Stimulated activated CD4-positive, alpha-beta T cell treated with anti-CD3 and anti-CD28 coated beads, Interleukin-12 subunit alpha, Interleukin-12 subunit beta, amount 100 ng/mL, for 48 hours (primary cell): ENCODE measurements at places on chromosomes 5 and 9.

- DNase-seq = no peak
These were observed 149.2 kb upstream of the CYLC2 start for GRCh38 chr9:102845827-102846371.

DNA sequence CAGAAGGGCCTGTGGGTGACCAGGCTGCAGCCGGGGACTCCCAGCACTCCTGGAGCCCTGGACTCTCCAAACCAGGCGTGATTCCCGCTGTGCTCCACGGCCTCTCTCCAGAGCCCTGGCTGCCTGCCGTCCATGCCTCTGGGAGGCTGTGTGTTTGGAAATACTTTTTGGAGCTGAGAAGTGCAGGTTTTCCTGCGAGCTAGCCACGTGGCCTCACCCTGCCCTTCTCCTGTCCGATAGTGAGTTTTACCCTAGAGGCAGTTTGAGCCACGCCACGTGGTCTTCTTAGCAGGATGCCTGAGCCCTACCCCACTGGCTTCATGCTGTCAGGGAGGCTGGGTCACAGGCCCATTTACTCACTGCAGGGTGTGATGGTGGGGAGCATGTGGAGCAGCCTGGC lies 71.3 kb downstream of the COL5A1 start:
- DNase-seq = no peak

DNA sequence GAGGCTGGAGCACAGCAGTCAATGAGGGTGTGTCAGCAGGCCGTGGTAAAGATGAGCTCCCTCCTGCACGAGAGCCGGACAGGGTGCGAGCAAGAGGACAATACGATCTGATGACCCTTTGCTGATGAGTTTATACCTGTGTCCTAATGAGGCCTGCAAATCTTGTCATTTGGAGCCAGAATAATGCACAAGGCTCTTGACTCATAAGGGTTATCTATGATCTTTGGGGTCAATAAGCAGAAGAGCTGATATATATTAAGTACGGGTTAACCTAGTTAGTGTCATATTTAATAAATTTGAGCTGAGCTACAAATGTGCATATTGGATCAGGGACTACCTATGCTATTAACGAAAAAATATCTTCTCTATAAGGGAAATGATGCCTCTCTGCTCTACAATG lies 46.9 kb downstream of the CTNND2 start:
- no peak for DNase-seq

DNA sequence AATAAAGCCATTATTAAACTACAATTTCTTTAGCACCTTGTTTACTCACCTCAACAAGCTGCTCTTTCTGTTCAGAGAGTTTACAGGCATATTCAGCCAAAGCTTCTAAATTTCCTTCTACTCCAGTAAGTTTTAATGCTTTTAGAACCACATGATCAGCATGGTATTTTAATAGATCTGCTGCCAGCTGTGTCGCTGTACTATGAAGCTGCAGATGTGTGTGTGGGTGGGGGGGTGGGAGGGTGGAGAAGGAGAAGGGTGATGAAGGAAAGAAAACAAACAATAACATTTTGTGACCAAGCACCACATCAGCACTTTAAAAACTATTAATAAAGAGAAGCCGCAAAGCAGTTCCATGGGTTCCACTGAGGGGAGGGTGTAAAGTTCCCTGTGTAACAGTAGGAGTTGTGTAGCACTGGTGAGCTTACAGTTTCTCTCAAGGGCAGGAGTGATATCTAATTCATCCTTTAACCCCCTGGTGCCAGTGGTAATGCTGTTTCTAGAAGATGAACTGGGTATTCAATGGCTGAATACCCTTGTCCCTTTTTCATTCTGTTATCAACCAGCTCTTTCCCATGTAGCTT lies 38.5 kb downstream of the ABITRAM start:
- no peak for DNase-seq

DNA sequence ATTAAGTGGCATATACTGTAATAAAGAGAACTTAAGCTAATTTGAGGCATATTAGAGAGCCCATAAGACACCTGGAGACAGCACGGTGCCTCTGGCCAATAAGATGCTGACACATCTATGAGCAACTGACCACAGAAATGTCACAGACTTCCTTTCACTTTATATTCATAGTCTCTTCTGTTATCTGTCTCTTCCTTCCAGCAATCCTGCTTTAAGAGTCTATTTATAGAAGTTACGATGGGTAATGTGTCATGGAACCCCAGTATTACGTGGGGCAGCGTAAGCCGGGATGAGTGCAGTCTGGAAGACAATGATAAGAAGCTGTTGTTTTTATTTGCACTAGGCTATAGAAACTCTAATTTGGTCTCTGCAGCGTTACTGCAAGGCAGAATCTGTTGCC lies 136.8 kb downstream of the CFAP90 start:
- DNase-seq = no peak

- no peak for DNase-seq
These were observed 164.3 kb downstream of the MTRR start for GRCh38 chr5:8033261-8033660.

DNA sequence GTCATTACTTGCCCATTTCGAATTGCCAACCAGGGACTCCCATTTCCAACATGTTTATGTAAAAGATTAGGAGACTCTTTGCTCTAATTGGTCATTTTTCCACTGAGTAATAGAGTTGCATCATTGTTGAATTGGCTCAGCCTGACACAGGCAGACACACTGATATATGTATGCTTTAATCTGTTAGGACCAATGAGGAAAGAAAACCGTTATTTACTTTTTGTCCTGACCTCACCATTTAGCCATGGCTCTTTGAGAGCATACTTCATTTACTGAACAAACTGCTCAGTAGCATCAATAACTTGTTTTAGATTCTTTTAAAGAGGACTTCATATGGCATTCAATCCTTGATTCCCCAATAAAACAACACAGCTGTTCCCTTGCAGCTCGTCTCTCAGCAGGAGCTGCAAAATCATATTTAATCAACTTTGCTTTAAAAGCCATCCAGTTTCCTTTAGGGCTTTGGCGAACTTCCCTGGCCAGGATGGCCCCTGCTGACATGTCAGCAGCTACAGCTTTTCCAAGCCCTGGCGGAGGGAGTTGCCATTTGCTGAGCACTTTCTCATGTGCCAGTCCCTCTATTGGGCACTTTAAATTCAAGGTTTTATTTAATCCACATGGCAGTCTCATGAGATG lies 251.5 kb upstream of the TNC start:
- no peak for DNase-seq

GRCh38 chr9:93591301-93592007 lies 15.1 kb downstream of the PHF2 start:
- no peak for DNase-seq

DNA sequence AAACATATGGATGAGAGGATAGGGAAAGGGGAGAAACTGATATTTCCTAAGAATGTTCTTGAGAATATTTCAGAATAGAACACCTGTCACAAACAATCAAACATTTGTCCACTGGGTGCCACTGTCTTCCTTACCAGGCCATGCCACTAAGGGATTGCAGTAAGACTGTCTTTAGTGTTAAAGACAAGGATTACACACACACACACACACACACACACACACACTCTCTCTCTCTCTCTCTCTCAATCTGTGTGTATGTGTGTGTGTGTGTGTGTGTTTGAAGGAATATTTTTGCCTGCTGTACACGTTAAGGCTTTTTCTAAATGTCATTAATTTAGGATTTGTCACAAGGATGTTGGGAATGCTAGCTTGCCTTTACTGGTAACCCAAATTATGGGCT lies 54.4 kb downstream of the CCDC192 start:
- no peak for DNase-seq

- no peak for DNase-seq
These were observed 724.9 kb upstream of the EDIL3 start for GRCh38 chr5:85109616-85110015.

GRCh38 chr9:80883826-80884579 lies 805.3 kb downstream of the TLE1 start:
- no peak for DNase-seq

- DNase-seq = no peak
These were observed 13.8 kb downstream of the SLC22A5 start for GRCh38 chr5:132383261-132383660.

DNA sequence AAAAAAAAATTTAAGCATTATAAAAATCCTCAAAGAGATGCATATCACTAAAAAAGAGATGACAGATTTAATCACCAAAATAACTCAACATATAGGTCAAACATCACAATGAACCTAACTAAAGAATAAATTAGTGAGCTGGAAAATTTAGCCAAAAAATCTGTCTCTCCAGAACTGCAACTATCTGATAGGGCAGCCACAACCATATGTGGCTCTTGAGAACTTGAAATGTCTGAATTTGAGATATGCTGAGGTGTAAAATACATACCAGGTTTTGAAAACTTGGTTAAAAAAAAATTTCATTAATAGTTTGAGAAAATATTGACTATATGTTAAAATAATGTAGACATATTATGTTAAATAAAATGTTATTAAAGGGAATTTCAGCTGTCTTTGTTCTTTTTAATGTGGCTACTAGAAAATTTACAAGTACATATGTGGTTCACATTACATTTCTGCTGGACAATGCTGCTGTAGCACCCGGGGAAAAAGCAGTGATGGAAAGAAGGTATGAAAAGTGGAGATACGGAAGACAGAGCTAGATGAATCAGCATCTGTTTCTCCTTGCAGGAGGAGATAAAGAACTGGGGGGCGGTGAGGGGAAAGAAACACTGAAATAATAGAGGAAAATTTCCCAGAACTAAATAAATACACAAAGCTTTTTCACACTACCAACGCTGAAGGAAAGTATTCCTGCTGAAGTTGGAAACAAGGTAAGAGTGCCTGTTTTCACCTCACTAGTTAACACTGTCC lies 66.1 kb downstream of the DCP2 start:
- no peak for DNase-seq

GRCh38 chr9:78918976-78919375 lies 622.1 kb downstream of the PSAT1 start:
- no peak for DNase-seq

GRCh38 chr9:37801959-37802711 lies 1.5 kb downstream of the DCAF10 start:
- no peak for DNase-seq

DNA sequence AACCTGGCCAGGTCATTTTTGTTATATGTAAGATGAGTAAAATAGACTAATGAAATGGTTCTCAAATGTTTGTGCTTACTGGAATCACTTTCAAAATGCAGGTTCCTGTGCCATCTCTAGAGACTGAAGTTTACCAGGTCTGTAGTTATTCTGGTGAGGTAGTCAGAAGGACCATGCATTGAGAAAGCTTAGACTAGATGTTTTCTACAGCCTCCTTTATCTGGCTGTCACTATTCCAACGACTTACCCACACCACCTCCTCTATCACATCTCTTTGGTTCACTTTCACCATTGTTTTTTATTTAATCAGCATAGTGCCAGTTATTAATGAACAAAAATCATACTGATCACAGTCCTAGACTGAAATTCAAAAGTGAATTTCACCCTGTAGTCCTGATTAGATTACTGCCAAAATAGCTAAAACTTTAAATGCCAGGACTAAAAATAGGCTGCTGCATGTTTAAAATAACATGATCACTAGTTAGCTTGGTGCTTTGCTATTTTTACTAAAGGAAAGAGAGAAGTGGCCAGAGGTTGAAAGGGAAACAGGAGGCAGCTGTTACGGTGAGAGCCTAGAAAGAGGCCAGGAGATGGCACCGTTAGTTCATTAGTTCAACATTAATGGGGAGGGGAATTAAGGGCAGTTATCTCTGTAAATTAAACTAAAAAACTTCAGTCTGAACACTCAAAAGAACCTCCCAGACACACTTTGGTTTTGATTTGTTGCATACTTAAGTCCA lies 13.9 kb upstream of the FNIP1 start:
- no peak for DNase-seq

- DNase-seq = no peak
These were observed 60.3 kb downstream of the CDKN2A start for GRCh38 chr9:21933865-21934264.

GRCh38 chr9:136940526-136941230 lies 3.9 kb downstream of the FBXW5 start:
- no peak for DNase-seq

DNA sequence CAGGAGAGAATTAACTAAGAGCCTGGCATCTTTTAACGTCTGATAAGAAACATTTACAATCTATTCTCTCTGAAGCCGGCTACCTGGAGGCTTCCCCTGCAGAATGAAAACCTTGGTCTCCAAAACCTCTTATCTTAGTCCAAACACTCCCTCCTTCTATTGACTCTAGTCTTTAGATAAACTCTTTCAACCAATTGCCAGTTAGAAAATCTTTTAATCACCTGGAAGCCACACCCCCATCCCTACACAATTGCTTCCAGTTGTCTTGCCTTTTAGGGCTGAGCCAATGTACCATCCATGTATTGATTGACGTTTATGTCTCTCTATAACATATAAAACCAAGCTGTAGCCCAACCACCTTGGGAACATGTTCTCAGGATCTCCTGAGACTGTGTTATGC lies 1343.1 kb upstream of the C9orf72 start:
- no peak for DNase-seq
